ENCODE measurements at places on chromosomes 12 and 14.
A peak's percentile ranks its signal among the peaks of the same experiment; 100 is the strongest.

DNA sequence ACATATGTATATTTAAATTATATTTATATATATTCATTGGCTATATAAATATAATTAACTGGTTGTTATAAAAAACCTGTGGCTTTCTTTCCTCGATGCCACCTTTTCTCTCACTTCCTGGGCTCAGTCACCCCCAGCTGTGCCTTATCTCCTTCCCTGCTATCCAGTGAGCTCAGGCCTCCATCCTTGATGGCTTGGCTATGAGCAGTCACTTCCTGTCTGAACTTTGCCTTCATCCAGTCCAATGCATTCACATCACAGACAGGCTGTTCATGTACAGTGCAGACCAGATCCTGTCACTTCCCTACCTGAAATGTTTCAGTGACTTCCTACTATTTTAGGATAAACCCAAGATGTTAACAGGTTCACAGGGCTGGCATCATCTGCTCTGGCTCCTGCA, 115.3 kb upstream of the PRB2 start:
- no peak for DNase-seq

- DNase-seq = no peak
Measured at GRCh38 chr14:74634964-74635363, 22.9 kb upstream of the LTBP2 start.

- DNase-seq = no peak
Measured at GRCh38 chr14:92494512-92494911, 19.1 kb upstream of the RIN3 start.

DNA sequence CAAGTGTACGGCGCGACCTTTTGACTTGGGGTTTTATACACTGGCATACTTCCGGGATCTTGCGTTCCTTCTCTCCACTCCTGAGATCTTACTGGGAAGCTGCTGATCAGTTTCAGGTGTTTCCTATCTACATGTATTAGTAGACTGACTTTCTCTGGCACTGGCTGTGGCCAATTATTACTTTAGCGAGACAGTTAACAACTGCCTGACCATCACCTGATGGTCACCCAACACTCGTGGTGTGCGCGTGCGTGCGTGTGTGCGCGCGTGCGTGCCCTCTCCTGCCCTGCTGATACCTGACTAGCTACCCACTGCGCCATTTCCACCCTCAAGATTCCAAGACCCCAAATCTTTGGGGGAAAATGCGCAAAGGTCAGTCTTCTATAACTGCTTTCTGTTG, 249.9 kb downstream of the AEBP2 start:
- DNase-seq = no peak

- no peak for DNase-seq
Measured at GRCh38 chr12:62290846-62291245, 30.6 kb downstream of the USP15 start.

- no peak for DNase-seq
Measured at GRCh38 chr12:31928246-31929026, 30.8 kb upstream of the RESF1 start.

- no peak for DNase-seq
Measured at GRCh38 chr12:63292471-63293221, 141.6 kb upstream of the AVPR1A start.

DNA sequence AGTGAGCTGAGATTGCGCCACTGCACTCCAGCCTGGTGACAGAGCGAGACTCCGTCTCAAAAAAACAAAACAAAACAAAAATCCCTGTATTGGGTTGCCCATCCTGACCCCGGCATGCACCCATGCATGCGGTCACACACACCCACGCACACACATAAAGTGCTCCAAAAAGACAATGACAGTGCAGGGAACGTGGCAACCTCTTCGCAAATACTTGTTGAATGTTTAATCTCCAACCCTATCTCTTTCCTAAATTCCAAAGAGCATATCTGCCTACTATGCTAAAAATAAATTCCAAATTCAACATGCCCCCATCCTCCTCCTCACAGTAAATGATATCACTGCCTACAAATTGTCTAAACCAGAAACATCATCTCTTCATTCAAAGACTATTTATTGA, 13.5 kb downstream of the SLC7A7 start:
- DNase-seq = no peak

DNA sequence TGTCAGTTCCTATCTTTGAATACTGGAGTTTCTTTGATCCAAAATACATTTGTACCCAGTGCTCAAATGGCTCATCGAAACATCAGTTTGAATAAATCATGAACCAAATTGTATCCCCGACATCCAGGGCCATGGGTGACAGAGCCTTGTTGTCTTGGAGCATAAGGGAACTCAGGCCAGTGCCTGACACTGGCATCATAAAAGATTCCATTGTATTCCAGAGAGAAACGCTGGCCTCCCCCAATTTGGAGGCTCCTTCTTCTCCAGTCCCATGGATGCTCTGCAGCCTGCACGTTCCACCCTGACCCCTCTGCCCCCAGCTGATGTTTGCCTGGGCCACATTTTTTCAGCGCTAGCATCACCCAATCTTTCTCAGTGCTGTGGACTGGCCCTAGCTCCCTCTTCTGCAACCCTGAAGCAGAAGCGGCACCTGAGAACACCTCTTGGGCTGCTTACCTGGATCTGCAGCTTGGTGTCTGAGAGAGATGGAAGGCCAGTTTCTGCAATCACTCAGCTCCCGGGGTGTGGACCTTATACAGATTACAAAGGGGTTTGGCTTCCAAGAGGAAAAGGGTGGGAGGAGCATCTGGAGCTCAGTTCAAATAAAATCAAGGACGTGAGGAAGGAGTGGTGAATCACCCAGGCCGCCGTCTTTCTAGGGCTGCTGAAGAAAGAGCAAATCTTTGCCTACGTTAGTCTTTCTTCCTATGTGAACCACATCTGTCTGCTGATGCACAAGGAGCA, at the start of gene RNASE1:
RNASE1 (minus strand) TSS at position 504 of the 744 bp plus-strand sequence. CDS start 776 bp downstream, outside the sequence.
- no peak for DNase-seq

GRCh38 chr14:25833341-25834126, 764.3 kb downstream of the NOVA1 start:
- no peak for DNase-seq

GRCh38 chr14:55117803-55118441, 11.1 kb upstream of the LGALS3 start:
- DNase-seq = no peak

- no peak for DNase-seq
Measured at GRCh38 chr14:100374270-100374669, 51.1 kb downstream of the SLC25A47 start.

- DNase-seq = no peak
Measured at GRCh38 chr12:15956010-15956409, 44.9 kb downstream of the DERA start.

GRCh38 chr12:66066137-66066928, 64.2 kb downstream of the LLPH start:
- DNase-seq = no peak

GRCh38 chr14:90058876-90059458, 2.8 kb upstream of the KCNK13 start:
- DNase-seq = no peak

- DNase-seq = no peak
Measured at GRCh38 chr12:97274386-97274785, 188.2 kb upstream of the RMST start.

DNA sequence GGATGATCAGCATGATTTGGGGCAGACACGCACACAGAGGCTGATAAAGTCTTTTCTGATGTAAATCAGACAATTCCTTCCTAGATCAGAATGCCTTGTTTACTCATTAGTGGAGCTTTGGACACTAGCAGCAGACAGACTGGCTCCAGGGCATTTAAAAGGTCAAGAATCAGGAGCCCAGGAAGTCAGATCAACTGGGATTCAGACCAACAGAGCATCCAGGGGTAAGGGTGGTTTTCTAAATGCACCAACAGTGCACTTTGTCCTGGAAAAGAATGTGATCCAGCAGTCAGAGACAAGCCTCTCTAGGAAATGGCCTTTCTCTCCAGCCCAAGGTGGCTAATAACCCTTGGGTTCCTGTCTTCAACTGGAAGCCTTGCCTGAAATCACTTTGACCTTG, 405.3 kb downstream of the MED13L start:
- DNase-seq = no peak

DNA sequence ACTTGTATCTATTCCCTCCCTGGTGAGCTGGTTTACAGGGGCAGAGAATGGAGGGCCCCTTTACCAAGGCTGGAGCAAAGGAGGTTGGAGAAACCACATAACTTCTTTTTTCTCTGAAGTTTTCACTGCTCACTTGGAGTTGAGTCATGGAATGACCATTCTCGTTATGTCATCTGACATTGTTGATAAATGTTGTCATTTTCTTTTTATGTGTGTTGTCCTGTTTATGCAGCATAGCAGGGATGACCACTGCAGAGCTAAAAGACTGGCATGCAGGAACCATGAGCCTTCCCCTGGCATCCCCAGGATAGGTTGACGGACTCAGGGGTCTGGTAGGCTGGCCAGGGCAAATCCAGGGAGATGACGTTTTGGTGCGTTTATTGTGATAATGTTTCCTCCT, 256.8 kb upstream of the DDHD1 start:
- no peak for DNase-seq

DNA sequence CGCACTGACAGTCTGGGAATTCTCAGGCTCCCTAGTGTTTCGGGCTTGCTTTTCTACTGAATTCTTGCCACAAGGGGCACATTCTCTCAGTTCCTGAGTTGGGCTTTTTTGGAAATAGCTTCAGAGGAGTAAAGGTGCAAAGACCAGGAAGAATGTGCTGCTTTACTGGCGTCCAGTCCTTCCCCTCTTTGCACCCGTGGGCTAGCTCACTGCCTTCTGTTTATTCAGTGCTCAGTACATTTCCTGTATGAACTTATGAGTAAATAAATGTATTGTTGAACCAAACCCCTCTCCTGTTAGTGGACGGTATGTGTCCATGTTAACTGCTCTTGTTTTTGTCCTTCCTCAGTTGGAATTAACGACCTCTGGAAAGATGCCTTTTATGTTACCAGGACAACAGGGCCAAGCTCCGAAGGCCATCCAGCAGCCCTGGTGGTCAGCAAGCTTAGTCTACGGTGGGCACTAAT, 24.0 kb downstream of the GSG1 start:
- no peak for DNase-seq

GRCh38 chr12:9786726-9787717, 26.3 kb upstream of the CD69 start:
- no peak for DNase-seq

DNA sequence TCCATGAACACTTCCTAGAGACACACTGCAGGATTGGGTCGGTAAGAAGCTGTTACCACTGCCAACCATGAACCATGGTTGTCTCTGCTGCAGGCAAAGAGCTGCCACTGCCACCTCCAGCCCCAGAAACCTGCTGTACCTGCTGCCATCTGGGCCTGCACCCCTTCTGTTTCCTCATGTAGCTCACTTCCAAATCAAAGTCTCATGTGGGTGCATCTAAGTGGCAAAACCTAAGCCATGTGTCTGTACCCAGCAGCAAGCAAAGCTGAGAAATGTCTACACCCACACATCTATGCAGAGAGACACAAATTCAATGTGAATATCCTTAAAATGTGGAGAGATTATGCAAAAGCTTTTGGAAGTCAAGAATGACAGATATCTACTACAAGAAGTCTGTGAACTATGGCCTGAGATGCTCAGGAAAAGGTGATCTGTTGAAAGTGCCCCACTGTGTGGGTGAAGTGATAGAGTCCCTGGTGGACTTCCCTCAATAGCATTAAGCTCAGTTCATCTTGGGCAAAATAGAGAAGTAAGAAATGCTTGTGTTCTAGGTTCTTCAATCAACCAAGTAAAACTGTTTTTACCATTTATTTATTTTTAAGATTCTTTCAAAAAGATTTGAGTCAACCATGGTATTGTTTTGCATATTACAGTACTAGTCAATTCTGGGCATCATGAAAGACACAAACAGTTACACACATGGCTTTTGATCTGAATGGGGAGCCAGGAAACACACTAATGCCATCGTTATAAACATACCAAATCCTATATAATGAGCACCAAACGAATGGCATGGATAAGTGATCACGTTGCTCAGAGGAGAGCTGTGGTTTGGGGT, 64.4 kb downstream of the FOS start:
- peak; percentile 42 for DNase-seq

Data from GM10248 (cell line).